Stimulated activated CD8-positive, alpha-beta memory T cell treated with anti-CD3 and anti-CD28 coated beads, Interleukin-2, amount 100 ng/mL, for 48 hours (primary cell): ENCODE measurements at places on chromosomes 13 and 19.

- DNase-seq = no peak
Observed at GRCh38 chr13:23990455-23990854, 93.2 kb upstream of the C1QTNF9B start.

GRCh38 chr19:29610574-29611271, 4.6 kb downstream of the POP4 start:
- DNase-seq = peak; percentile 73

- peak; percentile 61 for DNase-seq
Observed at GRCh38 chr19:13104360-13104847, 1.7 kb upstream of the LYL1 start.

DNA sequence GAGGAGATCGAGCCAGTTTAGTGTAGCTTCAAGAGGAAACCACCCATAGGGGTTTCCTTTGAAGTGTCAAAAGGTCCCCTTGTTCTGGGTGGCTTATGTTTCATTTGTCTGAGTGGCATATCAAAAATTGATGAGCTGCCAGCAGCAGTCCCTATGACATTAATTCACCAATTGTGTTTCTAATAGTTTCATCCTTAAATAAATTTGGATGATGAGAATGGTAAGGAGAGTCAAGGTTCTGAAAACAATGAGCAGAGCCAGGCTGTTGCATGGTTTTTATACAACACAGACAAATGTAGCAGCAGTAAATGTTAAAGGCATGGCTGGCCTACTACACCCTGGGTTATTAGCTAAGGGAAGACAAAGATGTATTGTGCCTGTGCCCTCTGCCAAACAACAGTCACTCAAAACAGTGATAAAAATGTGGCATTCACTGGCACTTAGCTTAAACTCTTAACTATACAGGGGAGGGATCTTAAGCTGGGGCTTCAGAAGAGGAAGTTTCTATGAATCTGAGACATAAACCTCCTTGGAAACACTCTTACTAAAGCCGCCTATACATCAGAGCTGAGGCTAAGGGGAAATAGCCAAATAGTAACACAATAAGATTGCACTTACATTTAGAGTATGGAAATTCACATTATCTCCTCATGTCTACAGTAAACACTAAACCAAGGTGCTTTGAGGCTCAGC, 200.5 kb downstream of the POU4F1 start:
- DNase-seq = no peak
